ENCODE measurements at places on chromosomes 16 and 17.

DNA sequence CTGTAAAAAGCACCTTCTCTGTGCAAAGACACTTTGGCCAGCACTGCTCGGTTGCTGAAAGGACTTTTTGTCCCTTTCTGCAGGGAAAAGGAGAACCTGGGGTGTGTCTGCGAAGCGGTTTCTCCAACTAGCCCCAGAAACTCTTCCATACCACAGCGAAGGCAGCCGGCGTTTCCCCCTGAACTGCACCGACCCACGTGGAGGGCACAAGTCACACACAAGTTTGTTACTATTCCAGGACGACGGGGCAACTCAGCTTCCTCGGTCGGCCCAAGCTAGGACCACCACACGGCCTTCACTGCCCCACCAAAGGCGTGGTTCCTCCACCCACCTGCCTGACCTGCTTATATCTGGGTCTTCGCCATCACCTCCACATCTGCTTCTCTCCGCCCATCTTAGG lies 1.9 kb downstream of the RTN4RL1 start:
- no peak for DNase-seq

GRCh38 chr16:77273-77806 lies 685 bp upstream of the MPG start:
- peak; percentile 43 for DNase-seq

- no peak for DNase-seq
Measured at GRCh38 chr16:89046491-89046890, 47.2 kb upstream of the ACSF3 start.

- no peak for DNase-seq
Measured at GRCh38 chr16:88318521-88318920, 64.2 kb upstream of the ZNF469 start.

- no peak for DNase-seq
Measured at GRCh38 chr16:13296206-13296605, 394.8 kb downstream of the SHISA9 start.

DNA sequence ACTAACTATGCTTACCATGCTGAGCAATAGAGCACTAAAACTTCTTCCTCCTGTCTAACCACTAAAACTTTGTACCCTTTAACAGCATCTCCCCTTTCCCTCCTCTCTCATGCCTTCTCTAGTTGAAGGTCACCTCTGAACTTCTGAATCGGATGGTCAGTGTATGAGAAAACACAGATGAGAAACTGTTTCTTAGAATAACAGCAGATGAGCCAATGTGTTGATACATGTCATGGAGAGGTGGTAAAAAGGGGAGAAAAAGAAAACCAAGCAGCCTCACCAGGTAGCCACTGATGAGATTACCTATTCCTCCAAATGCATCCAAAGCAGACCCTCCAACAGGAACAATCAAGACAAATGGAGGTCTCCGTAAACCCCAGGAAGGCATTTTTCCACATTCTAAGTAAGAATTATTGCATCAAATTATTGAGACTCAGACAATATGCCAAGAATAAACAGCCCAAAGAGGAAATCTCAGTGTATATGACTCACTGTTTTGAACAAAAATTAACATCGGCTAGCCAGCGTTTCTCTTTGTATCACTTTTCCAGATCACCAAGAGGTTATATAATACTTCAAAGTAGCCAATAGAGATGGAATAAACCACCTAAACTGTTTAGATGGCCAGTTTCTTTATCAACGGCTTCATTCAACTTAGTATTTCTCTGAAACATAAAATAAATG lies 793.3 kb upstream of the SOX9 start:
- DNase-seq = no peak

GRCh38 chr16:1375741-1376410 lies 24.1 kb downstream of the GNPTG start:
- no peak for DNase-seq

- DNase-seq = no peak
Measured at GRCh38 chr16:66382966-66383299, 16.4 kb downstream of the CDH5 start.

GRCh38 chr16:19707569-19708295 lies 10.3 kb downstream of the KNOP1 start:
- DNase-seq = no peak

- no peak for DNase-seq
Measured at GRCh38 chr16:87228363-87228762, 88.8 kb downstream of the C16orf95 start.

DNA sequence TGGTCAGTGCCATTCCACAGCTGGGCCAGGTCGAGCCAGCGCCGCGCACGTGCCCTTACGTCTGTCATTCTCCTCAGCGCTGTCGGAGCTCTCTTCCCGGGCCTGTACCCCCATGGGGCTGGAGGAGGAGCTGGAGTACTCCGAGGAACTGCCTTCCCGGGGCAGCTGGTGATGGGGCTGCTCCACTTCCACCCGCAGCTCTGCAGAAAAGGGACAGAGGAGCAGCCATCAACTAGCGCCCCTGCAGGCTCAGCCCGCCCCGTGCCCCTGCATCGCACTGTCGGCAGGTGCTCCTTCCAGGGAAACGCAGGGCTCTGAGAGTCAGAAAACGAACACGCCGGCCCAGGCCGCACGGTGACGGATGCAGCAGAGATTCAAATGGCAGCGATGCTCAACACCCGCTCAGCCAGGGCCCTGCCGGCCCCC lies 20.9 kb downstream of the MAP1LC3B start:
- no peak for DNase-seq

DNA sequence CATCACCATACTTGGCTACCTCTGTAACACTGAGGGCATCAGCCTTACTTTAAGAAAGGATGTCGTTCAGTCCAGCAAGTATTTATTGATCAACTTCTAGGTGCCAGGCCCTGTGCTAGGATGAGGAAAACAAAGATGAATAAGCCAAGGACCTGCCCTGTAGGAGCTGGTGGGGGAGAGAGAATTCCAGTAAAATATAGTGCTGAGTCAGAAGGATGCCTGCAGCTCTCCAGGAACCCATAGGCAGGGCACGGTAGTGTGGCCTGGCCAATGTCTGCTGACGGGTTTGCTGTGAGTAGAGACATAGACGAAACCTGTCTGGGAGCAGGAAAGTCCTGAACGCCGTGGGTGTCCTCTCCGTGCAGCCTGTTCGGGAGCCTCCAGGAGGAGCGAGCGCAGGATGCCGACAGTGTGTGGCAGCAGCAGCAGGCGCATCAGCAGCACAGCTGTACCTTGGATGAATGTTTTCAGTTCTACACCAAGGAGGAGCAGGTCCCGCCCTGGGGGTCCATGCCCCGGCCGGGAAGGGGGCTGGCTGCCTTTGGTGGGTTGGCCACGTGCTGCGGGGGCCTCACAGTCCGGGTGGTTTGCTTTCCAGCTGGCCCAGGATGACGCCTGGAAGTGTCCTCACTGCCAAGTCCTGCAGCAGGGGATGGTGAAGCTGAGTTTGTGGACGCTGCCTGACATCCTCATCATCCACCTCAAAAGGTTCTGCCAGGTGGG lies 55.6 kb downstream of the USP43 start:
- no peak for DNase-seq

DNA sequence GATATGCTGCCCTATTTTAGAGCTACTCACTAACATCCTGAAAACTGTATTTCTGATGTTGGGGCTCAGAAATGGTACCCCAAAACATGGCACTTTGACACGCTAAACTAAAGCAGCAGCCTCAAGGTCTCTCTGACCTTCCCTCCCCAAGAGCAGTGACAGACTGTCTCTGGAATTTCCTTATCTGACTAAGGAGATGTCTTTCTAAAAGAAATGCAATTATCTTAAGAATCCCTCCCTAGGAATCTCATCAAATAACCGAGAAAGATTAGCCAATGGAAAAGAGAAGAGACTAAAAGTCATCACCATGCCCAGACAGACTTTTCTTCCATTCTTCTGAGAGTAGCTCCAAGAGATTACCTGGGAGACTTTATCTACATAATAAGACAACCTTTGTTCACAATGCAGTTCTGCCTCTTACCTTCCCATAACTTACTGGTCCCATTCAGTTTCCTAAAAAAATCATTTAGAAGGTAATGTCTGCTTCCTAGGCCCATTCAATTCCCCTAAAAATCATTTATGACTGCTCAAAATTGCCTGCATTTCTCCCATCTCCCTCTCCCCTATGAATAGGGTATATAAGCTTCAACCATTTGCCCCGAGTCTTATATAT lies 123.9 kb downstream of the CPPED1 start:
- DNase-seq = no peak

DNA sequence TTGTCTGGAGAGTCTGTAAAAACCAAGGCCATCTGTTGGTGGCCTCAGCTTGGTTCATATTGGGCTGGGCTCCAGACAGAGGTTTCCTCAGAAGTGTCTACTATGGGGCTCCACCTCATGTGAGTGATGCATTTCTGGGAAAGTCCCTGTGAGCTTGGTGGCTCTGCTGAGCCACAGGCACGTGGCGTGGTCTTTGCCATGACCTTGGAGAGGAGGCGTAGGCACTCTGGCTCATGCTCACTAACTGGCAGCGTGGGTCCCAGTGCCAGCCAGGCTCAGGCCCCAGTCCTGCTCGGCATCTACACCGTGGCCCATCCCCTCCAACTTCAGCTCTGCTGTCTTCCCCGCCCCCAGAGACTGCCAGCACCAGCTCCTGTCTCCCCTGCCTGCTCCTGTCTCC lies 10.7 kb upstream of the SMTNL2 start:
- DNase-seq = peak; percentile 71

DNA sequence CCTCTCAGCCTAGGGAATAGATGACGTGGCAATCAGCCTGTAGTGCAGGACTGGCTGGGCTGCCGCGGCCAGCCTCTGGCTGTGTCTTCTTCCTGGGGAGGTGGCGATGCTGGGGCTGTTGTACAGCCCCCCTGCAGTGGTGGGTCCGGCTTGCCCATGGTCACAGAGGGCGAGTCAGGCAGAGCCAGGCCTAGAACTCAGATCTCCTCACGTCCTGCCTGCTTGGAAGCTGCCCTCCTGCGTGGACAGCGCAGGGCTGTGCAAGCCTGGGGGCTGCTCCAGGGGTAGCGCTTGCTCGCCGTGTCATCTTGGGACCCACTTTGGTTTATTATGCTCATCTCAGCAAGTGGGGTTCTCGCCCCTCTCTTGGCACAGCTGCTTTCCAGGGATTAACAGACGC lies 19.3 kb downstream of the NMRAL1 start:
- no peak for DNase-seq

- DNase-seq = no peak
Measured at GRCh38 chr16:47150067-47150466, 6.3 kb upstream of the NETO2 start.

DNA sequence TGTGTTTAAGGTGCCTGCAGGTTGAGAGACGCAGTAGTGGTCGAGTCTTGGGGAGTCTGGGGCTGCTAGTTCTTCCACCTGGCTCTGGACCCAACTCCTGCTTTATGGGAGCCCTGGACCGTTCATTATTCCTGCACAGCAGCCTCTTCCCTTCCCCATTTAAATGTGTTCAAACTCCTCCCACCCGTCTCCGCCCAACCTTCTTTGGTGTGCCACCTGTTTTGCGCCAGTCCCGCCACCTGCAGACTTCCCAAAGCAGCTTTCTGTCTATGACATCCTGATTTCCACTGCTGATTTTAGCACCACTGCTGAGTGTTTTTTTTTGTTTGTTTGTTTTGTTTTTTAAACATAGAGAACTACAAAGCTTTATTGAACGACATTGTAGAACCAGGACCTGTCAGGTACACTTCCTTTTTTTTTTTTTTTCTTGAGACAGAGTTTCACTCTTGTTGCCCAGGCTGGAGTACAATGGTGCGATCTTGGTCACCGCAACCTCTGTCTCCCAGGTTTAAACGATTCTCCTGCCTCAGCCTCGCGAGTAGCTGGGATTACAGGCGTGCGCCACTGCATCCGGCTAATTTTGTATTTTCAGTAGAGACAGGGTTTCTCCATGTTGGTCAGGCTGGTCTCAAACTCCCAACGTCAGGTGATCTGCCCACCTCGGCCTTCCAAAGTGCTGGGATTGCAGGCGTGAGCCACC lies 12.8 kb downstream of the ADORA2B start:
- no peak for DNase-seq

GRCh38 chr17:29929006-29929532 lies 959 bp downstream of the SSH2 start:
- peak; percentile 41 for DNase-seq

- DNase-seq = no peak
Measured at GRCh38 chr17:81713556-81714411, 1.7 kb downstream of the SLC25A10 start.

- DNase-seq = no peak
Measured at GRCh38 chr16:49755716-49756505, 100.0 kb downstream of the ZNF423 start.

GRCh38 chr17:1645207-1646171 lies at the start of gene SCARF1:
TSS of gene SCARF1 (minus strand) at chr17:1645732. CDS start at chr17:1645697, 35 bp downstream.
- no peak for DNase-seq

- no peak for DNase-seq
Measured at GRCh38 chr17:32793841-32794240, 83.1 kb downstream of the MYO1D start.

DNA sequence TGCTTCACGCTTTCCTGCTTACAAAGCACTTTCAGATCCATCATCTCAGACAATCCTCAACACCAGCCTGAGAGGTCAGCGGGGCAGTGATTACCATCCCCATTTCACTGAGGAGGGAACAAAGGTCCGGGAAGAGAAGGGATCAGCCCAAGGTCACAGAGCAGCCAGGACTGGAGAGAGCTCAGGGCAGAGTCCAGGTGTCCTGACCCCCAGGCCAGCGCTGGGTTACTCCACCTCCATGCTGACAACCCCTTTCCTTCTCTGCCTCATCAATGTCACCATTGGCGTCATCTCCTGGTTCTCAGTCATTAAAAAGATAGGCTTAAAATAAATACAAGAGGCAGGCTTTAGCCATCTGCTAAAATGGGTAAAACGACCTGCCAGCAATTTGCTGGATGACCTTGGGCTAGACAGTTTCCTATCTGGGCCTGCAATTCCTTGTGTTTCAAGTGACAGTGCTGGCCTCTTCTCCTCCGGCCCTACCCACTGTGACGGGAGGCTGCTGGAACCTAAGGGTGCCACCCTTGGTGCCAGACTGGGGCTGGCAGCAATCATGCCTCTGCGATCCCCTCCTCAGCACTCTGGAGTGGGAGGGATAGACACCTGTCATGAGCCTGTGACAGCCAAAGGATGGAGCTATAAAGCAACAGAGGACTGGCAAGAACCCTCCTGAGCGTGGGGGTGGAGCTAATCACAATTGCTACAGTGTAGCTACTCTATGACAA lies 79.5 kb upstream of the CCL1 start:
- DNase-seq = no peak

GRCh38 chr17:40922239-40922638 lies 15.2 kb downstream of the KRT23 start:
- no peak for DNase-seq

DNA sequence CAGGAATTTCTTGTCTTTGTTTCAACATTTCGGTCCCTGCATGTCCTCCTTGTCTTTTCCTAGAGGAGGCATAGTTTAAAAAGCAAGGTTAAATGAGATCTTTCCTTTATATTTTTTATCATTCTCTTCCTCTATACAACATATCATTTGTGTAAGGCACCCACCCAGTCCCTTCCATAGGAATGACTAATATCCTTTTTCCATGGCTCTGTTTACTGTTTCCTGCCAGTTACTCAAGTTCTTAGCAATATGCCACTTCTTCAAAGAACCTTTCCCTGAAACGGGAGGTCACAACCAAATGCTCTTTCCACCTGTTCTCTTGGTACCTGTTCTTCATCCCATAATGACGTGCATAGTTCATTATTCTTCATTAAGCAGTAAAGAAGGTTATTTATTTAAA lies 1237.1 kb upstream of the GOT2 start:
- no peak for DNase-seq

All from activated CD4-positive, alpha-beta T cell treated with anti-CD3 and anti-CD28 coated beads, Interleukin-2, amount 50 U/mL, for 16 hours (primary cell).